ENCODE measurements at places on chromosomes 13 and 19. TPM values are rescaled to one million over a fixed set of nuclear protein-coding genes. Genes with fewer than 3 reads are reported as not detected.

GRCh38 chr13:102659168-102659713, 35.6 kb downstream of the METTL21C start:
- DNase-seq: no peak

DNA sequence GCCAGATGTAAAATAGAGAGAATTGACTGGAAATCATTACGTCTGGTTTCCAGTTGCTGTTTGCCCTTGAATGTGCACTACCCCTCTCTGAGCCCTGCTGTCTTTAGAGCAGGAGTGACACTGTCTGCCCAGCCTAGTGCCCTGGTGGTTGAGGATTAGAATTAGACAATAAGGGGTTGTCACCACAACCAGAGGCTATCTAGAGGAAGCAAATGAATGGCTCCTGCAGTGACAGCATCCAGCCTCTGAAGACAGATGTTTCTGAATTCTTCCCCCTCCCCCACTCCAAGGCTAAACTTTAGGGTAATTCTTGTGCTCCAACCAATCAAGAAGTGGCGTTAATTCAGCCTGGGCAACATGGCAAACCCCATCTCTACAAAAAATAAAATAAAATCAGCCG, 2.0 kb downstream of the RAB8A start:
- no peak for DNase-seq

- no peak for DNase-seq
Measured at GRCh38 chr13:110443622-110444225, 117.8 kb downstream of the RAB20 start.

GRCh38 chr19:56076498-56076897, 44.6 kb downstream of the ZNF787 start:
- no peak for DNase-seq

GRCh38 chr13:34409496-34410182, 532.4 kb upstream of the NBEA start:
- DNase-seq: no peak

- no peak for DNase-seq
Measured at GRCh38 chr13:54356849-54357248, 1328.2 kb downstream of the OLFM4 start.

- DNase-seq: peak; percentile 50
Measured at GRCh38 chr19:30387311-30388115, 15.3 kb downstream of the ZNF536 start.

- DNase-seq: no peak
Measured at GRCh38 chr13:111549464-111549863, 229.0 kb downstream of the TEX29 start.

DNA sequence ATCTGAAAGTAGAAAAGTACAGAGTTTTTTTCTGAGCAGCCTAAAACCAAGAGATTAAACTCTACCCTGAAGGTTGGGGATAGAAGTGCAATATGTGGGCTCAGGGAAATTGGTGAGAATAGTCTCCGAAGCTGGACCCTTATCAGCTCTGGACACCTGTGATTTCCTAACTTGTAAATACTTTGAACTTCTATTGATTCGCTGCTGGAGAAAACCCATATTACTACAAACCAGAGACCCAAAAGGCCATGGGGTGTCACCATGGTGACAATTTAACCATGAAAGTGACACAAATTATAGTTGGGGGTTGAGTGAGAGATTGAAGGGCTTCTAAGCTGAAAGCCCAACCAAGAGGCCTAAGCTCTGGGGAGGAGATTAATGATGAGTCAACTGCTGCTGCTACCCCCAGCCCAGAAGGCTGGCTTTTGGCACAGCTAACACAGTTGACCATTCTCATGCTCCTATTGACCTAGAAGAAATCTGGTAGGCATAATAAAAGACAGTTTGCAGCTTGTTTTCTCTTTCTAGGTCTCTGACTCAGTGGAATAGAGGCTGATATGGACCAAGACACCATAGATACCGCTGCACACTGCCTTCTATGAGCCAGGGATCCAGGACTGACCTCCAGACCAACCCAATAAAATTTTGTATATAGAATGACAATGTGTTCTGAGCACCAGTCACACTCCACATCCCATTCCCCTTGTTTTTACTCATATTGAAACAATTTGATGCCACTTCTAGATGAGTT, 131.9 kb upstream of the FNDC3A start:
- DNase-seq: no peak

DNA sequence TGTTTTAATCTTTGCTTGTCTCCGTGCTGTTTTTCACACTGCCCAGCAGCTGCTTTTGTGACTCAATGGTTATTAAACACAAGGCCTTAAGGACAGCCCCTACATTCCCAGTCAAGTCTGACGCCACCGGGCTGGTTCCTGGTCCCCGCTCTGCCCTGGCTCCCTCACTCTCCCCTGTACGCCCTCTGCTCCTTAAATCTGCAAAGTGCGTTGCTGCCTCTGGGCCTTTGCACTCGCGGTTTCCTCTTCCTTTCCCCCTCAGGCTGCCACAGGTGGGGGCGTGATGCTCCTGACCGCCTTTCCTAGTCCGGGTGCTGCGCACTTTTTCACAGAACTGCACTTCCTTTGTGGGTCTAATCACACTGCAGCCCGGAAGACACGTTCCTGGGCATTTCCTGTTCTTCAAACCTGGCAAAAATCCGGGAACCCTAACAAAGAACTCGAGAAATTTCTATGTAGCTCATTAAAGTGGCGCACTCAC, 25.6 kb downstream of the NOSIP start:
- peak; percentile 55 for DNase-seq

DNA sequence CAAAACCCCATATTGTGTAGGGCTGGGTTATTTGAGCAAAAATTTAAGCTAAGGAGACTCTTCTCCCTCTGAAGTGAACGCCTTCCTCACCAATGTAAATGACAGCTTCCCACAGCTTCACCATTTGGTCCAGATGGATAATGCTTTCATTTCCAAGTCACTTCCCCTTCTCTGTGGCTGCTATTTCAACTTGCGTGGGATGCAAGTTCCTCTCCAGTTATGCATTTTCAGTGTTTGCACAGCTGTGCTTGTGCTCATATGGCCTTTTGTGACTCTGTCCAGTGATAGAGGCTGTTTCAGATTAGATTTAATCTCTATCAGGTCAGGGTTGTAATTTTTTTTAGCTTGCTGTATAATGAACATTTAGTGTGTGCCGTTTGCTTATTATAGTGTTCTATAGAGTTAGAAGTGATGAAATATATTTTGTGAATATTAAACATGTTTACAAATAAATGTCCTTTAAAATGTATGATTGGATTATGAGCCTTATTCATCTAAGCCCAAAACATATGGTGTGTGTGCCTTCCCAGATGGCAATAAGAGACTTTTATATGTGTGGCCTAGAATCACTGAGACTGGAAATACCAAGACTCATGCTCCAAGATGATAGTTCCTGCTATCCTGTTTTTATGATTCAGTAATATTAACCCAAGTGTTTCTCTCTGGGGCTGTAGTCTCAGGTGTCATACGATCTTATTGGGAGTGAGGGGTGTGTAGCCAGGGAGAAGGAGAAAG, 86.6 kb downstream of the TNFRSF19 start:
- no peak for DNase-seq

DNA sequence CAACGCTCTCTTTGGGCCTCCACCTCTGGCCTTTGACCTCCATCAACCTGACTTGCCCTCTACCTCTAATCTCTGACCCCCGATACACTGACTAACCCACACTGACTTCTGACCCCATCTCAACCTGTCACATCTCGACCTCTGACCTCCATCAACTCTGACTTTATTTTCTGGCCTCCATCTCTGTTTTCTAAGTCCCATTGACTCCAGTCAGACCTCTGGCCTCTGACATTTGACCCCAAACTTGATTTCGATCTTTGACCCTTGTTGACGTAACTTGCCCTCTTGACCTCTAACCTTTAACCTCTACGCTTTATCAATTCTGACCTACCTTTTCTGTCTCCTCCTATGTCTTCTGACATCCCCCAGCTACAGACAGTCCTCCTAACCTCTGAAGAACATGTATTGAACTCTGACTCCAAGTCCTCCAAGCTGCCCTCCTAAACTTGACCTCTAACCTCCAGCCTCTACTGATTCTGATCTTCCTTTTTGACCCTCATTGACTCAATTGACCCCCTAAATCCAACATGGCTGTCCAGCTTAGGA, 780 bp downstream of the ACP4 start:
- DNase-seq: no peak

The FFAR2 gene
- 0.11 TPM for total RNA-seq

The FXYD1 gene
- total RNA-seq: 580 TPM

The GPR12 gene
- 0.13 TPM for total RNA-seq

The ZNF836 gene
- total RNA-seq: 7.0 TPM

Data from Right ventricle myocardium superior (tissue), 1 donor.